ENCODE measurements at places on chromosomes 7 and 10. TPM values are rescaled to one million over a fixed set of nuclear protein-coding genes. Genes with fewer than 3 reads are reported as not detected.

Gene SPDYE9
- not detected for polyA plus RNA-seq

Gene NAT16
- polyA plus RNA-seq: not detected

Gene FANK1
- polyA plus RNA-seq: not detected

Gene PPP1R17
- polyA plus RNA-seq: not detected

Gene PRF1
- 5.4 TPM for polyA plus RNA-seq

Gene CALHM3
- not detected for polyA plus RNA-seq

Gene NPC1L1
- polyA plus RNA-seq: not detected

Gene ITIH2
- polyA plus RNA-seq: not detected

Gene TMEM254
- polyA plus RNA-seq: 28.0 TPM

Gene SLC16A9
- not detected for polyA plus RNA-seq

Gene SVOPL
- not detected for polyA plus RNA-seq

Gene GPR15LG
- polyA plus RNA-seq: not detected

Gene ZNF33B
- 11.2 TPM for polyA plus RNA-seq

Gene RBP3
- polyA plus RNA-seq: not detected

Gene RADIL
- polyA plus RNA-seq: not detected

Gene CPVL
- polyA plus RNA-seq: 1.4 TPM

Gene SHH
- not detected for polyA plus RNA-seq

Gene HMX3
- polyA plus RNA-seq: not detected

Gene PIP4K2A
- polyA plus RNA-seq: 31.9 TPM

Gene PDE1C
- not detected for polyA plus RNA-seq

Gene PTPN20
- polyA plus RNA-seq: not detected

Gene PVRIG
- polyA plus RNA-seq: 42.4 TPM

Gene OPN4
- not detected for polyA plus RNA-seq

Gene SPDYE11
- polyA plus RNA-seq: not detected

Gene ANXA8L1
- not detected for polyA plus RNA-seq

Gene TAS2R4
- 0.10 TPM for polyA plus RNA-seq

Gene MRLN
- not detected for polyA plus RNA-seq
